ENCODE measurements at places on chromosomes 12 and 14.

GRCh38 chr14:64074961-64075612 lies 219.1 kb downstream of the ESR2 start:
- peak; percentile 4 for DNase-seq

- no peak for DNase-seq
Measured at GRCh38 chr12:27221625-27222387, 22.3 kb upstream of the STK38L start.

DNA sequence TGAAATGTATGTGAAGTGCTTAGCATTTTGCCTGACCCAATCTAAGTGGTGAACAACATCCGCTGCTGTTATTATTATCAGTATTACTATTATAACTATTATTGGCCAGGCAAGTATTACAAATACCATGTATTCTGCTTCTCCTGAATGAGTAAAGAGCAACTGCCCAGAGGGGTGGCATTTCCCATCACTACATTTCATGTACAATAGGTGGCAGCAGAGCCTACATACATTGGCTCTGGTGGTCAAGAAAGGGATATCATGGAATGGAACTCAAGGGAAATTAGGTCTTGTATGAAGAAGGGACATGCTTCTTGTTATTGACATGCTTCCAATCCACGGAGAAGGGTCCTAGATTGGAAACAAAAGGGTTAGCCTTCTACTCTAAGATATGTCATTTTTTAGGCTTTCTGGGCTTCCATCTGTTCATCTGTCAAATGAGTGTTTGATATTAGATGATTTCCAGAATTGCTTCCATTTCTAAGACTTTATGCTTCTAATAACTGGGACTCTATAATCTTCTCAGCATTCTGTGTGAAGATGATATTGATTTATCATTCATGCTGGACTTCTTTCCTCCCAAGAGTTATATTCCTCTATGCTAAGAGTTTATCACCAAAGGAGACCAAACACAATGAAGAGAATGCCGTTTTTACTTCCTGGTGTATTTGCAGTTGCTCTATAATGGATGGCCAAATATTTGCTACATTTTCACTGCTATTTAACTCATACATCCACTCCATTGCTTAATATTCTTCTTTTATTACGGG lies 239.1 kb downstream of the SSPN start:
- peak; percentile 77 for DNase-seq

DNA sequence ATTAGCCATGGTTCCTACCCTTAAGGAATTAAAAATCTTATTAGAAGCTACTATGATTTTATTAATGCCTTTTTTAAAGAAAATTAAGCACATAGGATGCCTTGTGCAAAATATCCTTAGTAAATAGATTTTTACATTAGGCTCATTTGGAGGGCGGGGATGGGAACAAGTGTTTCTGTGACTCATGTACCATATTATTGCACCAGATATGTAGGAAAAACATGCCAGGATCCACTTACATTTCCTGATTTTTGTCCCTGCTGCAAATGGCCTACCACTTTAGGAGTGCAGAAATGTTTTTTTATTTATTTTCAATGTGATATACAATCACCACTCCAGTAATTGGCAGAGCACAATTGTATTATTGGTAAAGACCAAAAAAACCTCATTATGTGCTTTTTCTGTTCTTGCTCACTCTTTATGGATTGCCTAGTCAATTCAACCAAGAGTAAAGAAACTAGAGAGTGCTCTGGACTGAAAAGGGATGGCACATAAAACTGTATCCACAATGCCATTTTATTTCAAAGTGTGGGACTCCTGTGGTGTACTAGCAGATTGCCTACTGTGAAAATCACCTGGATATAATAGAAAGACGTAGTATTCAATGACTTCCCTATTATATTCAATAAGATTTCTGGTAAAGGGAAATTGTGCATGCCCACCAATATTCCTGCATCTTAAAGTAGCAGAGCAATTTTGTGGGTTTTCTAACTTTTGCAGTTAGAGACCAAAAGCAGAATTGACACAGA lies 86.9 kb downstream of the ANO6 start:
- no peak for DNase-seq

- DNase-seq = no peak
Measured at GRCh38 chr12:102522768-102523167, 42.4 kb upstream of the IGF1 start.

GRCh38 chr12:91326058-91327027 lies 143.7 kb upstream of the DCN start:
- DNase-seq = peak; percentile 24

DNA sequence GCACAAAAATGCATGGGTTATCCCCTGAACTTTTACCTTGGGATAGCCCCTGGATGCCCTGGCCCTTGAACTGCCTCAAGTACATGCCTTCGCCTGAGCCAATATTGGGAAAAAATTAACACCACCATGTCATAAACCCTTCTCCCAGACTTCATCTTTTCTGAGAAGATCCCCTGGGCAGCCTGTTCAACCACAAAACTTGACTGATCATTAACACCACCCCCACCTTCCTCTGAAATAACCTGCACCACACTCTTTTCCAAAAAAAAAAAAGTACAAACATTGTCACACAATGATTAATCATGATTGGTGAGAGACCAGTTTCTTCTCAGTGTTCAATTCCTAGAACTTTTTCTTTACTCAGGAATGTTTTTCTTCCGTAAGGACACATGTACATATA lies 217.9 kb downstream of the PAX9 start:
- no peak for DNase-seq

All from A549 (cell line).